Activated naive CD4-positive, alpha-beta T cell treated with anti-CD3 and anti-CD28 coated beads, Interleukin-2, amount 10 ng/mL, durations not matched to agents 5 hours and 36 hours (primary cell): ENCODE measurements at places on chromosomes 5 and 9. TPM values are rescaled to one million over a fixed set of nuclear protein-coding genes. Genes with fewer than 3 reads are reported as not detected.

Gene SERF1A
- 5.8 TPM for total RNA-seq

Gene NMUR2
- not detected for total RNA-seq

Gene CATSPER3
- 1.1 TPM for total RNA-seq

Gene FCN1
- total RNA-seq, result not detected

Gene PTGES2
- total RNA-seq, result 50.5 TPM

Gene PNPLA7
- total RNA-seq, result 7.0 TPM

Gene C7
- total RNA-seq, result not detected

Gene MCTP1
- total RNA-seq, result not detected

Gene GPR151
- total RNA-seq, result not detected

Gene PCDHGA2
- not detected for total RNA-seq

Gene TEX48
- total RNA-seq, result 0.55 TPM

Gene PCDHA12
- not detected for total RNA-seq

Gene NAIF1
- total RNA-seq, result 11.0 TPM

Gene PFN3
- total RNA-seq, result not detected

Gene CCL28
- 18.4 TPM for total RNA-seq

Gene IL13
- 4.9 TPM for total RNA-seq

Gene TAS2R1
- not detected for total RNA-seq

Gene NUTM2G
- total RNA-seq, result not detected

Gene GRIN3A
- total RNA-seq, result 0.03 TPM

Gene STK32A
- total RNA-seq, result not detected

Gene GMCL2
- not detected for total RNA-seq

Gene DIPK1B
- total RNA-seq, result 0.10 TPM
